ENCODE measurements at places on chromosomes 2 and 18. TPM values are rescaled to one million over a fixed set of nuclear protein-coding genes. Genes with fewer than 3 reads are reported as not detected.

LIPG gene
- total RNA-seq = 1.2 TPM

NR4A2 gene
- 7.8 TPM for total RNA-seq

RAMP1 gene
- 114 TPM for total RNA-seq

SIGLEC15 gene
- 0.46 TPM for total RNA-seq

ELOA2 gene
- not detected for total RNA-seq

UGT1A10 gene
- total RNA-seq = not detected

FIGN gene
- total RNA-seq = 14.4 TPM

DNA sequence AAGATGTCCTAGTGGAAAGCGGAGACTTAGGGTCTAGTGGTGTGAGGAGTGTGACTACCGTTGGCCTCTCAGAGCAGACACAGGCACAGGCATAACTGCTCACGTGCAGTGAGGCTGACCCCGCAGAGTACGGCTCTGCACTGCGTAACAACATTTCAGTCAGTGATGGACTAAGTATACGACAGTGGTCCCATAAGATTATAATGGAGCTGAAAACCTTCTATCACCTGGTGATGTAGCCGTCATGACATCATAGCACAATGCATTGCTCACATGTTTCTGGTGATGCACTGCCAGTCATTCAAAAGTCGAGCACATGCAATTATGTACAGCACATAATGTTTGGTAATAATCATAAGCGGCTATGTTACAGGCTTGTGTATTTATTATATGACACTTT is 179.6 kb downstream of the VAPA start:
- DNase-seq = no peak

DNA sequence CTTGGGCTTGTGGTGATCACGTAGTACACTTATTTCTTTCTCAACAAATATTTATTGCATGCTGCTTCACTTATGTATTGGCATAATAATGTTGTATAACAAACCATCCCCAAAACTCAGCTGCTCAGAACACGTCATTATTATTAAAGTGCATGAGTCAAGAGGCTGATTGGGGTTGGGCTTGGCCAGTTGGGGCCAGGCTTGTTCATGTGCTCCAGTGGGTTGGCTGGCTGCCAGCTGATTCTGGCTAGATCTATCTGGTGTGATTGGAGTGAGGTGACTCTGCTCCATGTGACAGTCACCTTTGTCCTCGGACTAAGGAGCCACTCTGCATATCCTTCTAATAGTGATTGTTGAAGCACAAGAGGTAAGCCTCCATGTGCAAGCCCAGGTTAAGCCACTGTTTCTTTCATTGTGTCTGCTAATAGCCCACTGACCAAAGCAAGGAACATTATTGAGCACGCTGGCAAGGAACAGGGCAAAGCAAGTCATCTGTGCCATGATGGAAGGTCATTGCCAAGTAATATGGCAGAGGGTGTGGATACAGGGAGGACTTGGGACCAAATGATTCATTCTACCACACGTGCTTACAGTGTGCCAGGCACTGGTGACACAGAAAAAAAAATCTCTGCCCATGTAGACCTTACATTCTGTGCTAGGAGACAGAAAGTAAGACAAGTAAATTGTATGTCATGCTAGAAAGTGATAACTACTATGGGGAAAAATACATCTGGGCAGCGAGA is 63.3 kb upstream of the TMEM182 start:
- DNase-seq = no peak

GRCh38 chr18:6857300-6857699 is 127.8 kb downstream of the ARHGAP28 start:
- no peak for DNase-seq

DNA sequence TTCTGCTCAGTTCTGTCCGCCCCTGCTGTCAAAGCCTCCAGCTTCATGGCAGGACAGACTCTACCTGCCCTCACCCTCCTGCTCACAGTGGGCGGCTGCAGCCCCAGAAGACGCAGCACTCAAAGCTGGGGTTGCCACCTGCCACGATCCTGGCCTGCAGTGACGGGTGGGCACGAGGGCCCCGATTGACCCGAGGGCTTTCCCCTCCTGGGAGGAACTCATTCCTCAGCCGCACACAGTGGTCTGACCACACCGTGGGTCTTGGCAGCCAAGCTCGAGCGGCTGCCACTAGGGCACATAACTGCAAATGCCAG is 47.1 kb downstream of the HS6ST1 start:
- peak; percentile 75 for DNase-seq

- DNase-seq = no peak
Measured at GRCh38 chr2:173606619-173607248, 252.1 kb downstream of the CDCA7 start.

DNA sequence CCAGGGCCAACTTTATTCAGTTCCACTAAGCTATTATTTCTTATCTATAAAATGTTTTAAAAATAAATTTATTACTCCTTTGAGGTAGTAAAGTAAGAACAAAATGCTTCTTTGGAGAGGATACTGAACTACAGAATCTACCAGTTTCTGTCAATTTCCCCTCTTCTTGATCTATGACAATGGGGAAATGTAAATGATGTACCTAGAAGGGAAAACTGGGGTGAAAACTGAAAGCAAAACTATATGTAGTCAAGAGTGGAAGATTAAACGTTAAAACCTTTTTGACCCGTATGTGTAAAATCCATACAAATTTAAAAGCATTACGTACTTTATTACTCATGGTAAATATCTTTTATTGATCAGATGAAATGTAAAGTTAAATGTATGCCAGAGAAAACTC is 1287.8 kb upstream of the TMEFF2 start:
- no peak for DNase-seq

- DNase-seq = no peak
Measured at GRCh38 chr2:203992509-203992908, 55.9 kb downstream of the ICOS start.

GRCh38 chr2:215171796-215172195 is 33.4 kb upstream of the ABCA12 start:
- DNase-seq = no peak

GRCh38 chr2:143192716-143193115 is 63.5 kb downstream of the ARHGAP15 start:
- DNase-seq = no peak

- DNase-seq = no peak
Measured at GRCh38 chr2:141062443-141062842, 1068.4 kb downstream of the LRP1B start.

DNA sequence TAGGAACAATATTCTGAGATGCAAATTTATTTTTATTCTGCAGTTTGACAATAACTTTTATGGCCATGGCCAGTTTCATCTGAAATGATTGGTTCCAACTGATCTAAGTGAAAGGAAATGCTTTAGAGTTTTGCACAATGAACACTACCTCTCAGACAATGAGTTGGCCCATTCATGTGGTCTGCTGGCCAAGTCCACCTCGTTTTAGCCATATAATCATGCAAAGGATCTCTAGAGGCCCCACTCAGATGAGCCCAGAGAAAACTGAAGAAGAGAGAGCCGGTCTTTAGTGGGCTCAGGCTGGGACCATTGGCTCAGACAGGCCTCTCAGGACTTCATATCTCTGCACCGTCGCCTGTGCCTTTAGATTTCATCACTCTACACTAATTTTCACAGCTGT is 254.7 kb downstream of the MREG start:
- no peak for DNase-seq

- no peak for DNase-seq
Measured at GRCh38 chr18:50282521-50283335, 1.4 kb upstream of the MBD1 start.
